ENCODE measurements at places on chromosomes 1 and 21. TPM values are rescaled to one million over a fixed set of nuclear protein-coding genes. Genes with fewer than 3 reads are reported as not detected.

Gene KAZN
- 6.7 TPM for total RNA-seq

Gene C1orf185
- not detected for total RNA-seq

Gene URB2
- 21.4 TPM for total RNA-seq

DNA sequence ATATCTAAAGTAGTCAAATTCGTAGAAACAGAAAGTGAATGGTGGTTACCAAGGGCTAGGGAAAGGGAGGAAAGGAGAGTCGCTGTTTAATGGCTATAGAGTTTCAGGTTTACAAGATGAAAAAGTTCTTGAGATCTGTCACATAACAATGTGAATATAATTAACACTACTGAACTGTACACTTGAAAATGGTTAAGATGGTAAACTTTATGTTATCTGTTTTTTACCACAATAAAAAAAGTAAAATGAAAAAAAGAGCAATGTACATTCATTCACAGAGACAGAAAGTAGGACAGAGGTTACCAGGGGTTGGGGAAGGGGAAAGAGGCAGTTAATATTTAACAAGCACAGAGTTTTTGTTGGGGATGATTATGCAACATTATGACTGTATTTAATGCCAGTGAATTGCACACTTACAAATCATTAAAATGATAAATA is 53.3 kb upstream of the SEC16B start:
- DNase-seq: no peak

- no peak for DNase-seq
These were observed 36.6 kb downstream of the FMO4 start for GRCh38 chr1:171350594-171350993.

- no peak for DNase-seq
These were observed 34.9 kb downstream of the ARID1A start for GRCh38 chr1:26730695-26731094.

GRCh38 chr1:19351873-19352272 is 39.7 kb downstream of the SLC66A1 start:
- no peak for DNase-seq
